ENCODE measurements at places on chromosomes 3 and 15.

- no peak for DNase-seq
These were observed 4.1 kb downstream of the RCN2 start for GRCh38 chr15:76935620-76936019.

- DNase-seq = no peak
These were observed 31.2 kb upstream of the UMPS start for GRCh38 chr3:124699051-124699450.

GRCh38 chr3:171548917-171549316 lies 88.7 kb upstream of the TNIK start:
- no peak for DNase-seq

DNA sequence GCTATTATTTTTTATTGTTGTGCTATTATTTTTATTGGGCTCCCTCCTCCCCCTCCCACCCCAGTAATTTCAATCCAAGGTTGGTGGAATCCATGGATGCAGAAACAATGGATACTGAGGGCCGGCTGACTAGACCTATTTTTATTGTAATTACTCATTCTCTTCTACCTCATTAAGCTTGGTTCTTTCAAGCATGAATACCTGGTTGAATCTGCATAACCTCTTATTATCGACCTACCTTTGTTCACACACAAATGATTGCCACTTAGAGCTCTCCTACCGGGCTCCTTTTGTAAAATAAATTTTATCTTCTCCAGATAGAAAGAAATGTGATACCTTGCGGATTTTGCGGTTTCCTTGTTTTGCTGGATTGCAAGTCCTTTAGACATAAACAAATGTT lies 31.6 kb downstream of the BTD start:
- no peak for DNase-seq

GRCh38 chr3:23856286-23856685 lies 50.5 kb downstream of the UBE2E1 start:
- DNase-seq = no peak

- DNase-seq = no peak
These were observed 10.9 kb upstream of the AADACL2 start for GRCh38 chr3:151722856-151723255.

Measured in cardiac fibroblast (primary cell).